ENCODE measurements at places on chromosomes 3 and 15.

GRCh38 chr15:90230071-90230494 lies 3.7 kb downstream of the CIB1 start:
- no peak for DNase-seq

- DNase-seq = no peak
These were observed 822 bp upstream of the FBN1 start for GRCh38 chr15:48646331-48646730.

DNA sequence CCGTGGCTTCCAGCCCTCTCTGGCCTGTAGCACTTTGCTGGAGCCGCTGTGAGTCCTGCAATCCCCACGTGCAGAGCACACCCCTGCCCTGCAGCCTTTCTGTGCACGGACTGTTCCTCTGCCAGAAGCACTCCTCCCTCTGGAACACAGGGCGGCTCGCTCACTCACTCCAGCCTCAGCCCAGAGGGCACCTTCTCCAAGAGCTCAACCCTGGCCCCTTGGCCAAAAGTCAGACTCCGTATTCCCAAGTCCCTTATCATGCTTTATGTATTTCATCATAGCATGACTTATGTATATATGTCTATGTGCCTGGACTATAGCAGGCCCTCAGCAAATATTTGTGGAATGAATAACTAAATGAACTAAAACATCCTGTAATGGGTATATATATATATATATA lies 63.2 kb downstream of the ASB7 start:
- no peak for DNase-seq

- no peak for DNase-seq
These were observed 29.8 kb upstream of the PLA2G4E start for GRCh38 chr15:42050484-42051255.

DNA sequence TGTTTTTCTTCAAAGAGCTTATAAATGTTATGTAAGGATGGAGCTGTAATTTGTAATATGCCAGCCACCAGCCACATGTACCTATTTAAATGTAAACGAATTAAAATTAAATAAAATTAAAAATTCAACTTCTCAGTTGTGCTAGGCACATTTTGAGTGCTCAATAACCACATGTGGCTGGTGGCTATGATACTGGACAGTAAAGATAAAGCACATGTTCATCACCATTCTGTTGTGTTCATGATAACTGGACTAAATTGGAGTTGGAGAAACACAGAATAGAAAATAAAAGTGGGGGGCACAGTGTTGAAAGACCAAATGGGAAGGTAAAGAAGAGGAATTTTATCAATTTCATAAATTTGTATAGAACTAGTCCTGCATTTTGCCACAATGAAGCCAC lies 49.8 kb upstream of the DAZL start:
- DNase-seq = no peak

DNA sequence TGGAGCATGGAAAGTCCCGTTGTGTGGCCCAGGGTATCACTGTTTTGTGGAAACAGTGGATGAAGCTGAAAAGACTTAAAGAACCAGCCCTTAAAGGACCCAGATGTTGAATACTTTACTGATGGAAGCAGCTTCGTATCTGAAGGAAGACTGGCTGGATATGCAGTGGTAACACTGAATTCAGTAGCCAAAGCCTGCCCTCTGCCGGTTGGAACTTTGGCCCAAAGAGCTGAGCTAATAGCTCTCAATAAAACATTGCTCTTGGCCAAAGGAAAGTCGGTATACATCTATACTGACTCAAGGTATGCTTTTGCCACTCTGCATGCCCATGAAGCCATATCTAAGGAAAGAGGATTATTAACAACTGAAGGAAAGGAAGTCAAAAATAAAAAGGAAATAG lies 885.4 kb downstream of the PDCD6IP start:
- no peak for DNase-seq

GRCh38 chr3:23612296-23612891 lies 193.4 kb upstream of the UBE2E1 start:
- no peak for DNase-seq

DNA sequence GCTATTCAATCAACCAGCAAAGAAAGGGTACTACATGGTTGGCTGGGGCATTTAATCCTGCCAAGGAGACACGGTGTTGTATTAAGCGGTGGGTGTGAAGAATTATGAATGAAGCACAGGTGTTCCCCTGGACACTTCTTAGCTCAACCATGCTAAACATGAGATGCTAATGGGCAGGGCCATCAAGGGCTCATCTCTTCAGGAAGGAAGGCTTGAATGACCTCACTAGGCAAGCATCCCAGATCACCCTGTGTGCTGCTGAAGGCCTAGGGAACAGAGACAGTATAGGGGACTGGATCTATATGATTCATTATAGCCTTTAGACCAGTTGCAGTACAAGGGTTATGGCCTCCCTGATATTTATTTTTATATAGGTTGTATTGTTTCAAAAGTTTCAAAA lies 221.3 kb upstream of the SLCO3A1 start:
- DNase-seq = no peak

DNA sequence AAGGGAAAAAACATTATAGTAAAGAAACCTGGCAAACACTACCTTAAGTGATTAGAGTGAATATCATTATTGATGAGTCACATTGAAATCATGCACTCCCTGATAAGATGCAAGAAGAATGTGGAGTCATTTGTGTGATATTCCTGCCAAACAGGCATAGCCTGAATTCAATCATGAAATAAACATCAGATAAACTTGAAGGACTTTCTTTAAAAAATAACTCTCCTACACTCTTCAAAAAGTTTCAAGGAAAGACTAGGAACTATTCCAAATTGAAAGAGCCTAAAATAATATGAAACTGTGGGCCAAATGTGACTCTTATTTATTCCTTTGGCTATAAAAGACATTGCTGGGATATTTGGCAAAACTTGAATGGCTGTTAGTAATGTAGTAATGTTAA lies 625.7 kb upstream of the LMCD1 start:
- DNase-seq = no peak

DNA sequence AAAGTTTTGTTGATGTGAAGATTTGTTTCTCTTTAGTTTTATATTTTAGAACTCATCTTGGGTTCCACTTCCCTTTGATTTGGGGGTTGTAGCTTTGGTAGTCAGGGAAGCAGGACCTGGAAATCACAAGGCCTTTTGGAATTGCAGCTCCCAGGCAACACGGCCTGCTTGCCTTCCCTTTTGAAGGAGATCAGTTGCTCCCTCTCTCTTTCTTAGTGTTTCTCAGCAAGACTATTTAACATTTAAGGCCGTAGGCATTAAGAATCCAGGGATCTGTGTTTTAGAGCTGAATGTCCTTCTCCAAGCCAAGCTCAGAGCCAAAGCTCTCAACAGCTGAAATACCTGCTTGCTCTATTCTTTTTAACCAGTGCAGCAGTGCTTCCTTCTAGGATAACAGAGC lies 310.3 kb downstream of the PTPRG start:
- no peak for DNase-seq

- DNase-seq = no peak
These were observed 47.8 kb downstream of the CTXND1 start for GRCh38 chr15:80204231-80204630.

DNA sequence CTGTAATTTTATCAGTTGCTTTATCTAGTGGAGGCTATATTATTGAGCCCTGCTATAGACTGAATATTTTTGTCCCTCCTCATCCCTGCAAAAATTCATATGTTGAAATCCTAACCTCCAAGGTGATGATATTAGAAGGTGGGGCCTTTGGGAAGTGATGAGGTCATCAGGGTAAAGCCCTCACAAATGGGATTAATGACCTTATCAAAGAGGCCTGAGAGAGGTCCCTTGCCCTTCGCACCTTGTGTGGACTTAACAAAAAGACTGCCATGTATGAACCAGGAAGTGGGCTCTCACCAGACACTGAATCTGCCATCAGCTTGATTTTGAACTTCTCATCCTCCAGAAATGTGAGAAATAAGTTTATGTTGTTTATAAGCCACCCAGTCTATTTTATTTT lies 381.4 kb upstream of the ONECUT1 start:
- no peak for DNase-seq

GRCh38 chr3:29072611-29073010 lies 208.3 kb upstream of the RBMS3 start:
- DNase-seq = no peak

GRCh38 chr3:49158103-49158709 lies 7.9 kb downstream of the CCDC71 start:
- DNase-seq = peak; percentile 50

DNA sequence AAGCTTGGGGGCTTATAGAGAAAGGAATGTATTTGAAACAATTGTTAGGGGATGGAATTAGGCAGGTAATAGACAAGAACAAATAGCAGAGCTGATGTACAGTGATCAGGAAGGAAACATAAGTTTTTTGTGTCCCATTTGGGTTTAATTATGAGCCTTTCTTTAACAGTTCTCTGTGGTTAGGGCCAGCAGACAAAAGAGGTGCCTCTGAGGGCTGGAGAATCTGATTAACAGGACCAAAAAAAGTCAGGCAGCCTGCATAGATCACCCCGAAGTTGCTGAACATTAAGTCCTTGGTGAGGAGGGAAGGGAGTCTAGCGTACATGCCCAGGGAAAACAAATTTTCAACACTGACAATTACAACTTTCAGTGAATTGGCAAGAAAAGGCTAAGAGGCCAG lies 88.6 kb upstream of the SPRED1 start:
- no peak for DNase-seq

DNA sequence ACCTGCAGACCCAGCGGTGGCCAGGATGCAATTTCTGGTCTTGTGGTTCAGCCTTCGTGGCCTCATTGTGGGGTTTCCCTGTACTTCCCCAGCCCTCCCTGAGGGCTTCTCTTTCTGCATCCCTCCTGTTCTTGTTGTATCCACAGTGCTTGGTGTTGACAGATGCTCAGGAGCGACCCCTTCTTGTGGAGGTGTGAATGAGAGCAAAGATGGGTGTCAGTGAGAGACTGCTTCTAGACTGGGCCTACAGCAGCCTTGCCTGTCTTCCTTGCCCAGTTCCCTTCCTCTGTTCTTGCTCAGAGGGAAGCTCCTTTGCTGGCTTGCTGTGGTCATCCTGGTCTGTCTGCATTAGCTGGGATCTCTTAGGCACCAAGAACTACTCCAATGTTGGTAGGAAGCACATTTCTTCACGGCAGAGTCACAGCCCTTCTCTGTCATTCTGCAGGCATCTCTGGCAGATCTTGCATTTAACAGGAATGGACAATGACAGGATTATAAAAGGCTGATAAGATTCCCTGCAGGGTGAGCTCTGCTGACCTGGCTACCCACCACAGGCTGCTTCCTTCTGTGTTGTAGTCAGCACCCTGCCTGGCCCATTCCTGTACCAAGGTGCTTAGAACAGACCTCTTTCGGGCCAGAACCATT lies 317.8 kb upstream of the C2CD4B start:
- DNase-seq = no peak

GRCh38 chr15:35194296-35194695 lies 109.2 kb upstream of the NANOGP8 start:
- no peak for DNase-seq

DNA sequence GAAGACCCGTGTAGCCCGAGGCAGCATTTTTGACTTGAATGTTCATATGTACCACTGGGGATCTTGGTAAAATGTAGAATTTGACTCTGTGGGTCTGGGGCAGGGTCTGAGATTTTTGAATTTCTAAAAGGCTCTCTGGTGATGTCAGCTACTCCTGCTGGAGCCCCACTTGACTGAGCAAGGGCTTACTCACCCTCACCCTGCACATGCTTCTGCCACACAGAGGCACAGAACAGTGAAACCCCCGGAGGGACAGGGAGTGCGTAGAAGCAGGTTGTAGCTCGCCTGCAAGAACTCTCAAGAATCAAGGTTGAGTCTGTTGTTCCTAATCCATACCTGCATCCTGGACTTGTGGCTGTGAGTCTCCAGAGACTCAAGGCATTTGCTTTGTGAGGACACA lies 41.1 kb downstream of the SLCO3A1 start:
- no peak for DNase-seq

- no peak for DNase-seq
These were observed 1046.3 kb downstream of the ROBO2 start for GRCh38 chr3:78086150-78086549.

- DNase-seq = no peak
These were observed 18.1 kb downstream of the FBN1 start for GRCh38 chr15:48627260-48627940.

DNA sequence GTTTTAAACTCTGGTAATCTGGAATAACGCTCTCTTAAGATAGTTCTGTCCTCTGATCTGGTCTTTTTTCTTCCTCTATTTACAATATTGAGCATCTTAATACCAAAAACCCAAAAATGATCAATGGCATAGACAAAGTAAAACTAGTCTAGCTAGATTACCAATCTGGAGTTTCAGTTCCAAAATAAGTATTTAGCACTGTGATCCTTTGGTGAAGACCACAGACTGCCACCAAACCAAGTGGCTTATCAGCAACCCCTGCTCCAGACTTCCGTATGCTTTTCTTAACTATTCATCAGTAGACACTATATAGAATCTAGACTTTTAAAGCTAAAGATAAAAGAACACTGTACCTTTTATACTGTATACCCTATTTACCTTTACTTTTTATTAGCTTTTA lies 35.5 kb upstream of the MAN2C1 start:
- no peak for DNase-seq

- DNase-seq = no peak
These were observed 42.8 kb upstream of the RNU6-1 start for GRCh38 chr15:67882487-67883233.

- DNase-seq = no peak
These were observed 298.5 kb downstream of the DIPK2A start for GRCh38 chr3:144270100-144270499.

DNA sequence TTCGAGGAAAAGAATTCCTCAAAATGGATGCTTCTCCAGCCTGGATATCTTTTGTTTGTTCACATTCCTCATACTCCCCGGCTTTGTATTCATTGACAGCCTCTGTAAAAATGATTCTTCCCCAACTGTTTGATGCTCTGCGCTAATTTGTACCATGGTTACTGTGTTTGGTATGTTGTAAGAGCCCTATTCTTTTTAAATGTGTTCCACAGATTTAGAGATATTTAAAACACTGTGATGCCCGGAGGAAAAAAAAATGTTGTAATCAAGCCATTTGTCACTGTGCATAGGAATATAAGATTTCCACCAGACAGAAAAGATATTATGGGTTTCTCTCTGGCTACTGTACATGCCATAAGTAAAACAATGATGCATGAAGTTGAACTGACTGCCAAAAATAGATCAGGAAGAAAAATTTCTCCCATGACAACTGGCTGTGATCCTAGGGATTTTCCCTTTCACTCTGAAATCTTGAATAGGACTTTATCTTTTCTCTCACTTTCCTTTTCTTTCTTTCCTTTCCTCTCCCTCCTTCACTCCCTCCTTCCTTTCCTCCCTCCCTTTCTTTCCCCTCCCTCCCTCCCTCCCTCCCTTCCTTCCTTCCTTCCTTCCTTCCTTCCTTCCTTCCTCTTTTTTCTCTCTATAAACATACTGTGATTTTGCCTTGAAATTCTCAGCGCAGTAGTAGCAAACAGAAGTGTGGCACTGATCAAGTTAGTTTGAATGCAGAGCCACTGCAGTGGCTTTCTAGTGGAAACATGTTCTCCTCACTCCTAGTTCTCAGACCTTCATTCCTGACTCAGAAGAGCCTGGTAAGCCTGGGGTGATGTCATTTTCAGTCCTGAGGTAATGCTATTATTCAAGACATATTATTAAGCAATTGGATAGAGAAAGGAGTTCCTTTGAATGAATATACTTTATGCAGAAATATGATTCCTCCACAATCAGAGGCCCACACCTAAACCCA lies 254.9 kb upstream of the TBL1XR1 start:
- no peak for DNase-seq

- DNase-seq = no peak
These were observed 147.8 kb downstream of the SOX2 start for GRCh38 chr3:181859518-181859917.

- DNase-seq = no peak
These were observed 40.3 kb downstream of the WDR76 start for GRCh38 chr15:43867096-43867495.

GRCh38 chr3:42377681-42378080 lies 32.7 kb downstream of the LYZL4 start:
- DNase-seq = no peak

Data from activated T-cell treated with anti-CD3 and anti-CD28 coated beads for 1 hour (primary cell).